ENCODE measurements at places on chromosomes 4 and X. TPM values are rescaled to one million over a fixed set of nuclear protein-coding genes. Genes with fewer than 3 reads are reported as not detected.

Gene ADH6
- polyA plus RNA-seq: 27.3 TPM

Gene STK32B
- 7.2 TPM for polyA plus RNA-seq

Gene TLR1
- polyA plus RNA-seq: 3.4 TPM

Gene F11
- polyA plus RNA-seq: 3.7 TPM

Gene CYTL1
- polyA plus RNA-seq: 6.7 TPM

Gene USP26
- polyA plus RNA-seq: not detected

Gene GAGE12J
- polyA plus RNA-seq: not detected

Gene SSX4
- not detected for polyA plus RNA-seq

Data from renal pelvis (tissue), 12 donors.